ENCODE measurements at places on chromosomes 3 and 15.

GRCh38 chr3:111746772-111747171, 112.3 kb upstream of the PHLDB2 start:
- no peak for DNase-seq

- peak; percentile 43 for DNase-seq
These were observed 4.6 kb upstream of the SMCO1 start for GRCh38 chr3:196519718-196520082.

GRCh38 chr3:13420831-13421765, 976 bp upstream of the NUP210 start:
- peak; percentile 79 for DNase-seq

DNA sequence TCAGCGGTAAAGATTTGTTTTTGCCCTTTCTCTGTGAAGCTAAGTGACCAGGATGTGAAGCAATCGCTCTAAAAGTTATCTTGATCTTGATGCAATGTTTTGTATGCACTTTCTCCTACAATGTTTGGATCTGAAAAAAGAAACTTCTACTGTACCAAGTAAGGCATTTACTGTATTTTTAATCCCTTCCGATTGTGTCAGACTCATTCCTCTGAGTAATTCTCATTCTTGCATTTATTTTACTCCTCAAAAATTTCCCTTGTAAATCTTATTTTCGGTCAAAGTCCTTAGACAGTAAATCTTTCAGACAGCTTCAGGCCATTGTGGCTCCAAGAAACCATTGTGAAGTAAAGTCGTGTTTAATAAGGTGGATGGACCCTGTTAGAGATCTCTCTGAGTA, 141.9 kb downstream of the TP63 start:
- DNase-seq, result no peak

GRCh38 chr15:77836121-77836692, 203.5 kb upstream of the LINGO1 start:
- DNase-seq, result no peak

- no peak for DNase-seq
These were observed 25.5 kb downstream of the FAN1 start for GRCh38 chr15:30929064-30929669.

DNA sequence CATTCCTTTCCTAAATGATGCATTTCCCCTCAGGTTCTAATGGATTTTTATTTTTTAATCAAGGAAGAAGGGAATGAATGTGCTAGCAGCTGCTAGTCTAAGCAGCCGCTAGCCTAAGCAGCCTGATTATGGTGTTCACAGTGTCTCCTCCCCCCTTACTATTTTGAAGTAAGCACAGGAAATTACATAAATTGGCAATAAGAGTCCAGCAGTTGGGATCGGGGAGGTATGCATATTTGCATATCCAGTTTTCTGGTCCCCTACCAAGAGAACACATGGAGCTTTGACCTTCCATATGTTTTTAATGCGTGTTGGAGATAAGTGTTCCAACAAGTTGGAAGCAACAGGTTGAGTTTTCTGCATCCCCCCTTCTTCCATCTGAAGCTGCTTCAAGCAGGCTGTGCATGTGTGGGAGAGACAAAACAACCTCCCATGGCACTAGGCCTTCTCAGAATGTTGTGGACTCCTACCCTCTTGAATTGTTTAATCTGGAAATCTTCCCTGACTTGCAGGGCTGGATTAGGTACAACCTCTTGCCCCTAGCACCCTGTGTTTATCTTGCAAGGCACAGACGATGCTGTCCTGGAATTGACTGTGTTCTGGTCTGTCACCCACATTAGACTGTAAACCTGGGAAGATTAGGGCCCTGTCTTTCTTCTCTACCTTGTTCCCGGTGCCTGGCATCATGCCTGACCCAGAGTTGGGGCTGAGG, 124.8 kb upstream of the LRIG1 start:
- DNase-seq, result no peak

- peak; percentile 57 for DNase-seq
These were observed 21.1 kb upstream of the ST6GAL1 start for GRCh38 chr3:186909078-186909853.

DNA sequence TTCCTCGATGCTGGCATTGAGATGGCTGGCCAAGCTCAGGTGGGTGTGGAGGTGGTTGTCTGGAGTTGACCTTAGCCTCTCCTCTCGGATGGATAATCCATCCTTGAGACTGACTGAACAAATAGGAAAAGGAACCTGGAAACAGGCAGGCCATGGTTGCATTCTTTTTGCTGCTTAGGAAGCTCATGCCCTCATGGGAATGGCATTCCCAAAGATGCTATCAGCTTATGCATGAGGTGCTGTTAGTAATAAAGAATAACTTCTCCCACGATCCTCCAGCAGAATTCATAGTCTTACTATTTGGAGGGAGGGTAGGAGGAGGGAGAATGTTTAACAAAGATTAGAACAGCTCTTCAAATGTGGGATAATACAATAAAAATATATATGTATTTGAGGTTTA, 303.0 kb upstream of the TPM1 start:
- no peak for DNase-seq

- no peak for DNase-seq
These were observed 96.0 kb upstream of the ZNF385D start for GRCh38 chr3:21847005-21847404.
